Psoas muscle (tissue), 8 donors: ENCODE measurements at places on chromosomes 6 and 20.

DNA sequence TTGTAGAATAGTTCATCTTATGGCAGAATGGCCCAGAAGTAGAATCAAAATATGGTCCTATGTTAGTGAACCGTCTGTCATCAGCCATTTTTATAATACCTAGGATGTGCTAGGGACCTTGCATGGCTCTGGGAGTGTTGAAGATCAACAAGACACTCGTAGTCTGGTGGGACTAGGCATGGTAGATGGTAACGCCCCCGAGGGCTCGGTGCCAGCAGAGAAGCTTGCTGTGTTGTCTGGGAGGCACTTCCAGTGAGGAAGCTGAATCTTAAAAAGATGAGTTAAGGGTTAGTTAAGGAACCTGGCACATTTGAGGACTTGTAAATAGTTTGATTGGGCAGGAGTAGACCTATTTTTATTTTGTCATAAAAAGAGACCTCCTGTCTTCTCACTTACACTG, 82.4 kb downstream of the MAP3K4 start:
- no peak for DNase-seq

DNA sequence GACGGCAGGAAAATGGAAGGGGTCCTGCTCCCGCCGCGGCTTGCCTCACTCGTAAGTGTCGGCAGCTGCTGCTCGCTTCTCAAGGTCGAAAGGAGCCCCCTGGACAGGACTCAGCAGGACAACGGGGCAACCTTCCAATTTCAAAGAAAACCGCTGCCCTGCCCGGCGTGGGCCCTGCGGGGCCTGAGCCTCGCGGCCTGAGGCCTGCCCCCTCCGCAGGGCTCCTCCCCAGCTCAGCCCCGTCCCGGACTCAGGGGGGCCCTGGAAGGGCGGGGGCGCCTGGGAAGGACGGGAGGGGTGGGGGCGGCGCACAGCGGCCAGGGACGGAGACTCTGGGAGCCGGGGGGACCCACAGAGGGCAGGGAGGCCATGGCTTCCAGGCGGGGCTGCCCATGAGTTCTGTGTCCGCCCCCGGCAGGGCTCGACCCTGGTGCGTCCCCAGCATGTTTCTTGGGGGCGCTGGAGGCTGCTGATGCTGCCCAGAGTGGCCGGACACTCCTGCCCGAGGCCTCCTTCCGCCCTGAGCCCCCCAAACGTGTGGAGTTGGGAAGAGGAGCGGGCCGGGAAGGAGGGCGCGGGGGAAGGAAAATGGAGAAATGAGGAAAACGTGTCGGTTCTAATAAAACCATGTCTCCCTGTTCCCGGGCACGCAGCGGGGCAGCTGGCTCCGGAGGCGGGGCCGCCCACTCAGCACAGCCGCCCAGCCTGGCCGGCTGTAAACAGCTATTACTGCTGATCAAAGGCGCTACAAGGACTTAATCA, 114.6 kb downstream of the DLL1 start:
- no peak for DNase-seq

GRCh38 chr20:11776687-11777086, 141.0 kb upstream of the BTBD3 start:
- DNase-seq = no peak

- no peak for DNase-seq
Measured at GRCh38 chr20:33900521-33901131, 89.5 kb downstream of the CHMP4B start.

DNA sequence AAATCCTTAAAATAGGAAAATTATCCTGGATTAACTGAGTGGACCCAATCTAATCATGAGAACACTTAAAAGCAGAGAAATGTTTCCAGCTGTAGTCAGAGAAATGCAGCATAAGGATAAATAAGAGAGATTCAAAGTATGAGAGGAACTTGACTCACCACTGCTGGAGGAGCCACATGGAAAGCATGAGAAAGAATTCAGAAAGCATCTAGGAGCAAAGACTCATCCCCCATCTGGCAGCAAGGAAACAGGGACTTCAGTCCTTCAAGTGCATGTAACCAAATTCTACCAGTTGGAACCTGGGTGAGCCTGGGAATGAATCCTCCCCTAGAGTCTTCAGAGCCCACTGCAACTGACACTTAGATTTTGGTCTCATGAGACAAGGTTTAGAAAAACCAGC, 33.7 kb downstream of the RNF146 start:
- no peak for DNase-seq

DNA sequence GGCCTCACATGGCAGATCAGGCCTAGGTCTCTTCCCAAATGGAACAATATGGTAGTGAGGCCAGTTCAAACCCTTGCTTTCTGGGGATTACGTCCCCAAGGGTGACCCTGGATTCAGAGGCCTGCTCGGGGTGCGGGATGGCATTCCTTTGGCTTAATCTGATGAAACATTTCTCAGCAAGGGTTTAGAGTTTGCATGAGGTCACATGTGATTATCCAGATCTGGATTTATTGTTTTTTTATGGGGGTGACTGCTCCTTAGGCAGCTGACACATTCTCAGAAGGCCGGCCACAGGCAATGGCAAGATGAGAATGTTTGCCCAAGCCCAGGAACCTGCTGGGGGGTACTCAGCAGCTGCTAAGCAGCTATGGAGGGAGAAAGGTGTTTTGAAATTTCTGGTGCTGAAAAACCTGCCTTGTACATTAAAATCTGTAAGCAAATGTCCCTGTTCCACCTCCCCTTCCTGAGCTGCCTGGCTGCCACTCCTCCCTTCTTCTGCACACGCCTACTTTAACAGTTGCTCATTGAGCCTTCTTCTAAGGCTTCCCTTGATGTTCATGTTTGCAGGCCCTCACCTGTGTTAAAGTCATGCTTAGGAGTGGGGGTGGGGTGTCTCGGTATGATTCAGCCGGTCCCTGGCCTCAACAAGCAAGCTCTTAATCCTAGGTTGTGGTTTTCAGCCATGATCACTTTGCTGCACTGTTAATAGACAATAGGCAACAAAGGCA, 37.9 kb upstream of the FUCA2 start:
- no peak for DNase-seq

GRCh38 chr6:44504301-44504791, 116.8 kb downstream of the CDC5L start:
- DNase-seq = no peak

DNA sequence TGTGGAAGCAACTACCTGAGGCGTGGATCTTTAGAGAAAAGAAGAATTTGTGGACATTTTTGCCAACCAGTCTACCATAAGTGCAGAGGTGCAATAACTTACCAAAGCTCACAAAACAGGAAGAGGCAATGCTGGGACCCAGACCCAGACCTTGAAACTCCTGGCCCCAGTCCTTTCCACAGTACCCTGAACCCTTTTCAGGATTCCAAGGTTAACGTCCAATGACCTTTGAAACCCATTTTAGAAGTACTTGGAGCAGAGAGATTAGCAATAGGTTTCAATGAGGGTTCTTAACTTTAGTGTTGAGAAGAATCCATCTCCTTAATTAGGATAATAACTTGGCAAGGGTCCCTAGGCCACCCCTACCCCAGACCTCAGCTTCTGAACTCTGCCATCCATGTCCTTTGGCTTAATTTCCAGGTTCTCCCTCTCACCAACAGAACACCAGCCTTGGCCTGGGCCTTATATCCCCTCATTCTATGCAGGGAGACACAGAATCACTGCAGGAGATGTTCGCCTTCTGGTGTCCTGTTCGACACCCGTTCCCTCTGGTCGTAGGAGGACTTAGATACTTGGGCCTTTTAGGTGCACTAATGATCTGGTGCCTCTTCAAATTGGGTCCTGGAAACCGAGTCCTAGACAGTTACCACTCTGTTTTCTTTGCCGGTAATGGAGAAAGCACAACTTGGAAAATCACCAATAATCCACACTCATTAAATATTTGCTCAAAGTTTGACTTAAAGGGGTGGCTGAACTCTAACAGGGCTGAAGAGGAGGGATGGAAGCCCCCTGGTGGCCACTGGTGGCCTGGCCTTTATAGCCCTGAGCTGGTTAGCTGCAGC, 40.6 kb downstream of the ISM1 start:
- peak; percentile 56 for DNase-seq
